ENCODE measurements at places on chromosomes 7 and 10.

- DNase-seq: no peak
These were observed 26.1 kb downstream of the MYPN start for GRCh38 chr10:68135362-68135761.

- DNase-seq: no peak
These were observed 189.9 kb downstream of the HERPUD2 start for GRCh38 chr7:35505066-35505465.

GRCh38 chr7:143936087-143937009 is 1.3 kb downstream of the OR2F2 start:
- DNase-seq: no peak

DNA sequence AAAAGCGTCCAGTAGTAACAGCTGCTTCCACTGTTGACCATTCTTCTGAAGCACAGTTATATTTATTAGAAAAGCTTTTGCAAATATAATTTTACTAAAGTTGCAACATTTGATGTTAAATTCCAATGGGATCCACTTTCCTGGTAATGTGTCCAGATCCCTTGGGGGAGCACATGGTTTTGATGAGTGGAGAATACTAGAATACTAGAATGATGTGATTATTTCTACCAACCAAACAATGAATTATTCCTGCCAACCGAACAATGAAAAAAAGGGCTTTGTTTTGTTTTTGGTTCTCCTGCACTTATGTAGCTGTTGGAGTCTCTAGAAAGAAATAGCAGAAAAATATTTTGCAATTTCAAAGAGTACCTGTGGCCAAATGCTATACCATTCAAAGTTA is 59.1 kb downstream of the BPGM start:
- no peak for DNase-seq

- DNase-seq: no peak
These were observed 13.9 kb downstream of the POLL start for GRCh38 chr10:101573885-101574753.

DNA sequence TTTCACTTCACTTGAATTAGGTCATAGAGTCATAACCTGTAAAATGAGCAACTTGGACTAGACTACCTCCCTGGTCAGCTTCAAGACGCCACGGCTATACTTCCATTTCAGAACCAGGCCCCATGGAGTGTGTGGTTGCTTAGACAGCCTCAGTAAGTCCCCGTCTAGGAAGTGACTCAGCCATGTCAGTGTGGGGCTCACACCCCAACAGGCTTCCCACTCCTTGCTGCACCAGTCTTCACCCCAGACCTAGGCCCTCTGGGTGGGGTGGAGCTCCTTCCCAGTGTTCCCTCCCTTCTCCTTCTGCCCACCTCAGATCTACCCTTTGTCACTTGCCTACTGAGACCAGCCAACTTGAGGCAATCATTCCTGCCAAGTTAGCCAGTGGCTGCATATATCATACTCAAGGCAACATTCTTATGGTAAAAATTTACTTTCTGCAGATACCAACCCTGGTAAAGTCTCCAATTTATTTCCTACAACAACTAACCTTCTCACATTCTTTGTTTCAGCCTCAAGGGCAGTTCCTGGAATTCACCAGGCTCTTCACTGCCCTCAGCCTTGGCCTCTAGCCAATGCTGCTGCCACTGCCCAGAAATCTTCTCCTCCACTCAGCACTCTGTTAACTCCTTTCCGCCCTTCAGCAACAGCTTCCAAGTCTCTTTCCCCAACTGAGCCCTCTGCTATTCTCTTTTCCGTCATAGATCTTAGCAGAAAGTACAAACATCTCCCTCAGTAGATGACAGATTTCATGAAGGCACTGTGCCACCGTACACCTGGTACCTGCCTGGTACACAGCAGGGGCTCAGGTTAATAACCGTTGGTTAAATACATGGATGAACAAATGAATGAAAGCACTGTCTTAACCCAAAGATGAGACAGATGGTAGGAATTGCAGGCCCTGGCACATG is 31.3 kb upstream of the ZNRF2 start:
- DNase-seq: no peak

- DNase-seq: no peak
These were observed 3.5 kb downstream of the FBXL15 start for GRCh38 chr10:102424145-102424544.

DNA sequence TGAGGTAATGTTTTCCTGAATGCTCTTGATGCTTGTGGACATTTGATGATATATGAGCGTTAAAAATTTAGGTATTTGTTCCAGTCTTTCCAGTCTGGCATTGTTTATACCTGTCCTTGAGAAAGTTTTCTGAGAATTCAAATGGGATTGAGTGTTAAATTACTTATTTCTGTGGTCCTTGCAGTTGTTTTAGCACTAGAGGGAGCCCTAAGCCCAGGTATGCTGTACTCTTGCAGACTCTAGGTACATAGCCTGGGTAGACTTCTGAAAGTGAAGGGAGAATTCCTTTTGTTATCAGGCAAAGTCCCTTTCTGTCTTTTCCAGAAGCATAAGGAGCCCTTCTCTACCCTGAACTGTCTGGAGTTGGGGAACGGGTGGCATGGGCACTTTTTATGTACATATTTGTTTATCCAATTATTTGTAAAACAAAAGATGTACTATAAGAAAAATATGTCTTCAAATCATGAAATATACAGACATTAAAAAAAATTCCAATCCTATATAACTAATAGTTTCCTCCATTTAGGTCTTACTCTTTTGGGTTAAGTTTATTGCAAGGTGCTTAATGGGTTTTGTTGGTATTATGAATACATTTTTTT is 262.1 kb downstream of the ATRNL1 start:
- no peak for DNase-seq

DNA sequence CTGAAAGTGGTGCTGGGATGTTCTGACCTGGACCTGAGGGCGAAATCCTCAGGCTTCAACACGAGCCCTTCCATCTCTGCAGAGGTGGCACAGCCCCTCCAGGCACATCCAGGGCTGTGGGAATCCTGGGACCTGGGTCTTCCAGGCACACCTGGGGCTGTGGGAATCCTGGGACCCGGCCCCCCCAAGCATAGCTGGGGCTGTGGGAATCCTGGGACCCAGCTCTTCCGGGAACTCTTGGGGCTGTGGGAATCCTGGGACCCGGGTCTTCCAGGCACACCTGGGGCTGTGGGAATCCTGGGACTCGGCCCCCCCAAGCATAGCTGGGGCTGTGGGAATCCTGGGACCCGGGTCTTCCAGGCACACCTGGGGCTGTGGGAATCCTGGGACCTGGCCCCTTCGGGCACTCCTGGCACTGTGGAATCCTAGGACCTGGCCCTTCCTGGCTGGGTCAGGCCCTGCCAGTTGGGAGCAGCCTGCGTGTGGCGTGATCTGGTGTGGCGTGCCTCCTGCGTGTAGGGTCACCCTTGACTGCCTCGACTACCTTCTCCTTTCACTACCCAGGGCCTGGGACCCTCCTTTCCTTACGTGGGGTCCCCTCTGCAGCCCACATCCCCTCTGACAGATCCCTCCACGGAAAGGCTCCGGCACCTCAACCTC is 124.0 kb downstream of the WDR37 start:
- no peak for DNase-seq

GRCh38 chr7:120985130-120985758 is 3.3 kb upstream of the CPED1 start:
- no peak for DNase-seq

DNA sequence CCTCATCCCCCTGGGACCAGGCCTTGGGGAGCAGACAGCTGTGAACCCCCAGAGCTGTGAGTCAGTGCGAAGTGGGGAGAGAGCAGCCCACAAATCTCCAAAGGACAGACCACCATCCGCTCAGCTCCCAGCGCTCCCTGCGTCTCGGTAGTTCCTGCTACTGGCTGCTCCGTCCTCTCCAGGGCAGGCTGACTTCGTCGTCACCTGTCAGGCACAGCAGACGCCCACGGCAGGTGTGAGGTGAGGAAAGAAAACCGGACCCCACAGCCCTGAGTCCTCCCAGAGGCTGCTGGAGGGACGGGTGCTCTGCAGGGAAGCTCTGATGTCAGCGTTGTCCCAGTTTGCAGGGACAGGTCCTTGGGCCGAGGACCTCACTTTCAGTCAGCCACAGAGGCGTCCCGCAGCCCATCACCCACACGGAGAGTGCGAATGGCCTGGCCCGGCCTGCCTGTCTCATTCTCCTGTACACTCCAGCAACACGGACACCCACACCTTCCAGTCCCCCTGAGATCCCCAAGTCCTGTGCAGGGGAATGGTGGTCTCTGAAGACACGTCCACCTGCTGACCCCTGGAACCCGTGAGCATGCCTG is 95.2 kb downstream of the DNAJB6 start:
- no peak for DNase-seq

- no peak for DNase-seq
These were observed 49.8 kb upstream of the SRRM3 start for GRCh38 chr7:76151932-76152331.

DNA sequence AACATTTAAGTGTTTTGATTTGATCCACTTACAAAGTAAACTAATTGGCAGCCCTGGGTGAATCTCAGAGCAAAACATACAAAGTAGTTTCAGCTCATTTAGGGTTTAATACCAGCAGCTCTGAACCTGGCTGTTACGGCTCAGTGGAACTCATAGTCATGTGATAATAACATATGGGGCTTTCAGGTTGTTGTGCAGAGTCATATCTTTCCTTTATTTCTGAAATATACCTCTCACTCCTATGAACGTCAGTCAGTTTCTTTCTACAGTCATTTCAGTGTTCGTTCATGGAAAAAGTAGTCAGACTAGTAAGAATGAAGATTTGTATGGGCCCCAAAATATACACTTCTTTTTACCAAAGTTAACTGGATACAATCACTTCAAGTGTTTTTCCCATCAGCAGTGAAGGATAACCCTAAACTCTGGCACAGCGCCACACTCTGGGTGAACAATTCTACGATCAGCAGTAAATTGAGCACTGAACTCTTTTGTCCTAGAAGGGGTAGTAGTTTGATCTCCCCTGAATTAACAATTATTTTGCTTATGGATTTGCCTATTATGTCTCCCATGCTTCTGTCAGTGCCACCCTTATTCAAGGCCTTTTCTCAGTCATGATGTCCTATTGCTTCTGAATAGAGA is 218.6 kb downstream of the THSD7A start:
- DNase-seq: no peak

DNA sequence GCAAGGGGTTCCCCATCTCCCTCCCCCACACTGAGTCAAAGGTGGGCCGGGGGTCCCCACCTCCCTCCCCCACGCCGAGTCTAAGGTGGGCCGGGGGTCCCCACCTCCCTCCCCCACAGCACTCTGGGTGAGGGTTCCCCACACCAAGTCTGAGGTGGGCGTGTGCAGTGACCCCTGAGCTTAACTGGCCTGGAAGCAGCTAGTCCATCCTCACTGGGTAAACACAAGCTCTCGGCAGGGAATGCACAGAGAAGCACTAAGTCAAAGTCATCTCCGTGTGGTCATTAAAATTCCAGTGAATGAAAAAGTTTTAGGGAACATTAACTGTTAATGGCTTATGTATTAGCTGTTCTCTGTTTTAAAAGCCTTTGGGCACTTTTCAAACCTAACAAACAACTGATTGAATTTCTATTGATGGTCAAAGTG is 43.7 kb upstream of the PRKAR1B start:
- no peak for DNase-seq

- no peak for DNase-seq
These were observed 29.0 kb upstream of the UBE2D1 start for GRCh38 chr10:58305821-58306220.

DNA sequence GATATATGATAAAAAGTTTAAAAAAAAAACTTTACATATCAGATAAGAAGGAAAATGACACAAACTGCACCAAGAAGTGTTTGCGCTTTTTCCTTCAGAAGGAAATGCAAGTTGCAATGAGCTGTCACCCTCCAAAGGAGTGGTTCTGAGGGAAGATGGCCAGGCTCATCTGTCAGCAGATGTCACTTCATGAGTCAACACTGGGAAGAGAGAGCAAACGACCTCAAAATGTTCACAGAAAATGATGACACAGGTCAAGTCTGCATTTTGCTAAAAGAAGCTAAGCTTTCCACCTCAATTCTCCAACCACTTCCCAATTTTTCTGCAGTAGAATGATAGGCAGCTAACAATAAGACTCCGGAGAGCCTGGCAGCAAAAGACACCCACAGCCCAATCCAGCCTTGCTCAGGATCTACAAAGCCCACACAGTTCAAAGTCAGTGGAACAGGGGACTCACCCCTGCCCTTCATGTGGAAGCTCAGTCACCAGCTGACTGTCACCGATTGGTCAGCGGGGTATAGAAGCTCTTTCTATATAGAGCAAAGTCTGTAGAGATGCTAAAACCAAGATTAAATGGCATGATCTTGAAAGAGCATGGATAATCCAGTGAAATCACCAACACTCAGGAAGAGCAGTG is 155.1 kb upstream of the NEBL start:
- no peak for DNase-seq

DNA sequence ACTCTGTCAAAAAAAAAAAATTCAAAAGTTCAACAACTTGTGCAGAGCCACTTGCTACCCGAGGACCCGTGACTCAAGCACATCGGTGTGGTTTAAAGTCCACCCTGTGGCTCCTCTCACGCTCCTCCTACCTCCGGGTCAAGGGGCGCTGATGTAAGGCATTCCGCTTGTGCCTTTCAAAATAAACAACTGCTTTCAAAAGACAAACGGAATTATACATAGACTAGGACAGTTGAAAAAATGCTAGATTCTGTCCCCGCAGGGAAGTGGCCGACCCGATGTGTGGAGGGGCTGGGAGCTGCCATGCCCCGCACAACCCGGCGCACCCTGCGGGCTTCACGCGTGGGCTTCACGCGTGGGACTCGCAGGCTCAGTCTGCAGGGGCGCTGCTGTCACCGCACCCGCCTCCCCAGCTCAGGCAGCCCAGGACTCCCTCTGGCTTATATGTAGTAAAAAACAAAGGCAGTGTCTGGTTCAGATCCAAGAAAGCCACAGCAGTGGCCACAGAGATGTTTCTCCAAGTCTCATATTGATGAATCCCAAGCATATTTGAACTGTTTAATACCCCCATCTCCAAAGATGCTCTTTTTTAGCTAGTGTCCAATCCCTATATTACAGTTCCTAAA is 239.7 kb upstream of the INHBA start:
- no peak for DNase-seq

DNA sequence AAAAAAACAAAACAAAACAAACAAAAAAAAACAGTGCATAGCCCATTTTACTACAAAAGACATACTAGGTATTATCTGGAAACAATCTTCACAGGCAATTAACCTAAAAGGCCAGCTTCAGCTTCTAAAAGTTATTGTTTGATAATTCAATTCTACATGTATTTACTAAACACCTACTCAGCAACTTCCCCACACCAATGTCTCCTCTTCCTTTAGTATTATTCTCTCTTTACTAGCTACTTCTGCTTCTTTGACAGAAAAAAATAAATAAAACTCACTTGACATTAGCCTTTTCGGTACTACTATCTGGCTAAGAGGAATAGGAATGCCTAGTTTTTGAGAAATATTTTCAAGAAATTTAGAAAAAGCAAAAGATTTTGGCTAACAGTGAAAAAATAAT is 2.8 kb downstream of the TM9SF3 start:
- no peak for DNase-seq

- no peak for DNase-seq
These were observed 111.2 kb downstream of the LSM5 start for GRCh38 chr7:32378988-32379387.

GRCh38 chr7:17041324-17041723 is 159.5 kb upstream of the AGR3 start:
- DNase-seq: no peak

GRCh38 chr7:7202375-7202720 is 20.0 kb downstream of the C1GALT1 start:
- no peak for DNase-seq
